ENCODE measurements at places on chromosomes 6 and 20. TPM values are rescaled to one million over a fixed set of nuclear protein-coding genes. Genes with fewer than 3 reads are reported as not detected.
A peak's percentile ranks its signal among the peaks of the same experiment; 100 is the strongest.

DNA sequence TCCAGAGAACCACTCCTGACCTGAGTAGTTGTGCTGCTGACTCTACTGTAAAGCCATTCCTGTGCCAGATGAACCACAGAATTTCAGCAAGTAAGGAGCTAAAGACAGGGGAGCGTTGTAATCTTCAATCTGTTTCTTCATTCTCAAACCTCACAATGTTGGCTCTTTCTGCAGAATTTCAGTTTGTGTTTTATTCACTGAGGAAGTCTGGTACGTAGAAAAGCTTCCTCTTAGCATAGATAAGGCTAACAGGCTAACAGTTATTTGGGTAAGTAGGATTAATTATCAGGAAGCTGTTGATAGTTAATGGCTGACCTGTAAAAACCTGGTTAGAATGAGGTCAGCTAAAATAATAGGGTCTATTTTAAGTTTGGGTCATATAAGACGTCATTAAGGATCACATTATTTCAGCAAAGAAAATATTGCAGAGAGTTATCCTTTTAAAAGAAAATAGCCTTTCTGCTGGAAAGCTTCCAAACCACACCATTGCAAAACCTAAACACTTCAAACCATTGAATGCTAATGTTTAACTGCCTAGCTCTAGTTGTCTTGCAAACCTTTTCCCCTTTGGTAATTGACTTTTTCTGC, 14.1 kb upstream of the TENT5A start:
- H3K27ac ChIP-seq: peak overlapping the region; percentile 36

GRCh38 chr6:164133095-164133494, 718.6 kb downstream of the QKI start:
- no peak overlapping the region for H3K27ac ChIP-seq
- DNase-seq: no peak
- no peaks in the 10 kb centered on the region for H3K36me3 ChIP-seq
- no peaks in the 10 kb centered on the region for H3K27me3 ChIP-seq
- H3K4me1 ChIP-seq: no peaks in the 10 kb centered on the region

DNA sequence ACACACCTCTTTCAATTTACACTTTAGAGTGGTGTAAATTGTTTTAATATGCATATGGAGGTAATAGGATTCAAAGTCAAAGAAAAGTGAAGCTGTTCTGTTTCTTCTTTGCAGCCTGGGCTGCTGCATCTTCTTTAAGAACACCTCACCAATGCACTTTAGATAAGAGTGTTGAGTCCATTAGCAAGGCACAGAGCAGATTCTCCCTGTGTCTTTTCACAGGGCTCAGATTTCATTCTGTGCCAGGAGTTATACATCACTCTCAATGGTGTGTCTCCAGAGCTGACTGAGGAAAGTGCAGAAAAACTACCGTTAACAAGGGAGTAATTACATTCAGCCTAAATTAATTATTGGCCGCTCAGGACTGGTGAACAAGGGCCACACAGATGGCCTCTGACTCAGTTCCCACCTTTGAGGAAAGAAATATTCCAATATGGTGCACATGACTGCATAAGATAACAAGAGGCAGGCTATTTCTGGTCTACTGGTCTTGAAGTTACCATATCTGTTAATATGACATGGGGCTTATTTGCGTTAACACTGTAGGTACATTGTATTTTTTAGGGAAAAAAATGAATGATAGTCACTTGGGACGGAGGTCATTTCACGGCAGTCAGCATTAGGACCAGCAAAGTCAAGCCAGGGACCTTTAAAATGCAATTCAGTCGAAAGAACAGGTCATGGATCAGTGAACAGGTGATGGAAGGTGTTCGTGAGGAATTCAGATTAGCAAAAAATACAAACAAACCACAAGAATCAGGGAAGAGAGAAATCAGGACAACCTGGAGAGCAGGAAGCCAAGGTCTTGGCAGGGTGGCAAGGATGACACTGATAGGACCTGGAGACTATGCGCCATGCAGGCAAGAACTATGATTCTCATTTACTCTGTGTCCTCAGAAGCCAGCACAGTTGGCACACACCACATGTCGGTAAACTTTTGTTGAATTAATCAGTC, 203.7 kb downstream of the TBX18 start:
- DNase-seq: no peak
- no peaks in the 10 kb centered on the region for H3K27me3 ChIP-seq
- H3K36me3 ChIP-seq: no peaks in the 10 kb centered on the region
- H3K27ac ChIP-seq: no peak overlapping the region
- no peak overlapping the region for H3K4me3 ChIP-seq

DNA sequence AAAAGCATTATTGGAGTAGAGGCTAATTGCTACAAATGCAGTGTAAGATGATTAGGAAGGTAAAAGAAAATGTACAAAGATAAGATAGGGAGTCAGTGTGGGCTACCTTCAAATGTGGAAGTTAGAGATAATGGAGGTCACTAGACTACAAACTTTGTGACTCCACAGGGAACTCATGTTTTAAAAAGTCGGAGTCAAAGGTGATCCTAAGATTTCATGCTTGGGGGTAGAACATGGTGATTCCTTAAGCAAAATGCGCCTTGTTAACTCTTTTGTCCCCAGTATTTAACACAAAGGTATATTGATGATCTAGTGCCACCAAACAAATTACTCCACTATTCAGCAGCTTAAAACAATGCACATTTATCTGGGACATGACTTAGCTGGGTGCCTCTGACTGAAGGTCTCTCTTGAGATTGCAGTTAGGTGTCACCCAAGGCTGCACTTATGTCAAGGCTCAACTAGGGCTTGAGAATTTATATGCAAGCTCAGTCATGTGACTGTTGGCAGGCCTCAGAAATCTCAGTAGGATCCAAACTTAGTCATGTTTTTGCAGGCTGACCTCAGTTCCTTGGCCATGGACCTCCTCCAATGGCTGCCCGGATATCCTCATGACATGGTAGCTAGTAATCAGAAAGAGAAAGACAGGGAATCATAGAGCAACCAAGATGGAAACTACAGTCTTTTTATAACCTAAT, 11.4 kb upstream of the SNX9 start:
- no peaks in the 10 kb centered on the region for H3K27me3 ChIP-seq
- DNase-seq: no peak
- no peaks in the 10 kb centered on the region for H3K4me1 ChIP-seq

DNA sequence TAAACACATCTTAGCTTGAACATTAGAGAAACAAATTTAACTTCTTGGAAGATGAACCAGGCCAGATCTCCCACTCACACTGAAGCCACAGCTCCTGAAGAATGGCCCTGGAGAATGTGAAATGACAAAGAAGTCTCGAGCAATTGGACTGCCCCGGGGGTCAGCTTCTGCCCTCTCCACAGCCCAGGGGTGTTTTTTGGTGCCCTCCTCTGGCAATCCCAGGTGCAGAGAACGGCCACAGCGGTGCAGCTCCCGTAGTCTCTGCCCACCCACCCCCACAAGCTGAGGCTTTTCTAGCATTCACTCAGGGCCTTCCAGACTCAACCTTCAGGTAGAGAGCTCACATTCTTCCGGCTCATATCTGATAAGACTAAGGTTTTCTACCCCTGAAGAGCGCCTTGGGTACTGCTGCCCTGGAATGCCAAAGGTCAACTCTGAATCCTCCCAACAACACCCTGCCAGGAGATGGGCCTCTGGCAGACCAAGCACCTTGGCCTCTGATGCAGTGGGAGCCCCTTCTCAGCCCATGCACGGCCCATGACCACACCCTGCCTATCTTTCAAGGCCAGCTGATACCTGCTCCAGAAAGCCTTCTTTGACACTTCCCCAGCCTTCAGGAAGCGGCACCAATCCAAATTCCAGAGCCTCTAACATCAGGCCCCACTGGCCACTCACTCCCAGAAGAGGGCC, 208.3 kb downstream of the SYNDIG1 start:
- H3K4me1 ChIP-seq: no peaks in the 10 kb centered on the region
- no peaks in the 10 kb centered on the region for H3K36me3 ChIP-seq
- H3K27ac ChIP-seq: no peak overlapping the region
- DNase-seq: no peak
- no peaks in the 10 kb centered on the region for H3K27me3 ChIP-seq
- no peak overlapping the region for H3K4me3 ChIP-seq

- no peaks in the 10 kb centered on the region for H3K36me3 ChIP-seq
- DNase-seq: no peak
- H3K27me3 ChIP-seq: no peaks in the 10 kb centered on the region
- H3K27ac ChIP-seq: no peak overlapping the region
These were observed 53.7 kb downstream of the JARID2 start for GRCh38 chr6:15299430-15300131.

- no peak overlapping the region for H3K27ac ChIP-seq
- H3K4me1 ChIP-seq: no peaks in the 10 kb centered on the region
- no peak for DNase-seq
- H3K36me3 ChIP-seq: no peaks in the 10 kb centered on the region
- H3K27me3 ChIP-seq: no peaks in the 10 kb centered on the region
These were observed 56.6 kb downstream of the PHF20 start for GRCh38 chr20:35828434-35828833.

- H3K27ac ChIP-seq: no peak overlapping the region
- H3K27me3 ChIP-seq: no peaks in the 10 kb centered on the region
- H3K36me3 ChIP-seq: no peaks in the 10 kb centered on the region
- no peaks in the 10 kb centered on the region for H3K4me1 ChIP-seq
- no peak for DNase-seq
These were observed 106.9 kb upstream of the SGK1 start for GRCh38 chr6:134424798-134425170.

DNA sequence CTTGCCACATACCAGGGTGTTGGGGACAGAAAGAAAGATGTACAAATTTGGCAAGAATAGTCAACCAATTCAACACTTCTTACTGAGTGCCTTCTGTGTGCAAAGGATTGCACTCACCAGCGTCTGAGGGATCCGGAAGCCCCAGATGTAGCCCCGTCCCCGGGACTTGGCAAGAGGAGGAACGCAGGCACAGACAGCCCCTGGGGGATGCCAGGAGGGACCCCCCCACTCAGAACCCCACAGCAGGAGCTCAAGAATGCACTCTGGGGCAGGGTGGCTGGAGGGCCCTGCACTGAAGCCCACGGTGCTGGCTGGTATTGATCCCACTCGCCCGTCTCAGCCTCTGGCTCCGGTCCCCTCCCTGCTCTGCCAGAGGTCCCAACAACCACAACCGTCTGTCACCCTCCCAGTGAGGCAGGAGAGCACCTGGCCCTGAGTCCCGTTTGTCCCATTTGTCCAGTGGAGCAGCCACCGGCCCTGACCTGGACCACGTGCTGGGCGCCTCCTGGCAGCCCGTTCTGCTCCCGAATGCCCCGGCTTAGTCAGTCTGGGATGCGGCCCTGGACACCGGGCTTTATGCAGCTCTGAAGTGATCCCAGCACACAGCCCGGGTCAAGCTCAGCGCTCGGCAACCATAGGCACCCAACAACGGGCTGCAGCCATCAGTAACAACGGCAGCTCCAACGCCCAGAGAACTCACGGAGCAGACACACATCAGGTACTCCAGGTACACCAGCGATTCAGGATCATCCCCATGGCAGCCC, 128.7 kb downstream of the DLL1 start:
- peaks cover 3% of the 10 kb centered on the region for H3K4me1 ChIP-seq
- no peak overlapping the region for H3K27ac ChIP-seq
- no peaks in the 10 kb centered on the region for H3K27me3 ChIP-seq
- H3K4me3 ChIP-seq: no peak overlapping the region
- DNase-seq: no peak

DNA sequence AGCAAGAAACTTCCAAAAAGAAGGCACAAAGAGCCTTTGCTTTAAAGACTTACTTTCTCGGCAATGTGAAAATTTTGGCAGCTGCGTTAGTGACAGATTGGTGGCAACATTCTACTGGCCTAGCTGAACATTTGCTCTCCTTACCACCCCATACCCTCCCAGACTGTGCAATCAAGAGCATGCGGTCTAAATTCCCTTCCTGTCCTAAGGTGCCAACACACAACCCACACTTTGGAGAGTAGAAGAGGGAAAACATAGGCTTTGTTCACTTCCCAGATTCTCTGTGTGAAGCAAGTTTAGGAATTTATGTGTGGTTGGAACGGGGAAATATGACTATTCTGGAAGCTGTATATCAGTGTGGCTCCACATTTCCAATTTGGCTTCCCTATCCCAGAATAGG, 29.8 kb upstream of the NEDD9 start:
- H3K27ac ChIP-seq: peak overlapping the region; percentile 90
- H3K4me1 ChIP-seq: peaks cover 4% of the 10 kb centered on the region
- H3K27me3 ChIP-seq: no peaks in the 10 kb centered on the region
- DNase-seq: no peak
- H3K36me3 ChIP-seq: no peaks in the 10 kb centered on the region

GRCh38 chr6:107604549-107604948, 114.6 kb downstream of the SOBP start:
- no peak for DNase-seq
- H3K4me3 ChIP-seq: no peak overlapping the region
- H3K4me1 ChIP-seq: no peaks in the 10 kb centered on the region
- no peak overlapping the region for H3K27ac ChIP-seq

Gene VGLL2
- not detected for total RNA-seq

- DNase-seq: no peak
- H3K4me3 ChIP-seq: no peak overlapping the region
- H3K4me1 ChIP-seq: no peaks in the 10 kb centered on the region
- no peaks in the 10 kb centered on the region for H3K27me3 ChIP-seq
These were observed 3.3 kb downstream of the CST11 start for GRCh38 chr20:23449421-23449820.

DNA sequence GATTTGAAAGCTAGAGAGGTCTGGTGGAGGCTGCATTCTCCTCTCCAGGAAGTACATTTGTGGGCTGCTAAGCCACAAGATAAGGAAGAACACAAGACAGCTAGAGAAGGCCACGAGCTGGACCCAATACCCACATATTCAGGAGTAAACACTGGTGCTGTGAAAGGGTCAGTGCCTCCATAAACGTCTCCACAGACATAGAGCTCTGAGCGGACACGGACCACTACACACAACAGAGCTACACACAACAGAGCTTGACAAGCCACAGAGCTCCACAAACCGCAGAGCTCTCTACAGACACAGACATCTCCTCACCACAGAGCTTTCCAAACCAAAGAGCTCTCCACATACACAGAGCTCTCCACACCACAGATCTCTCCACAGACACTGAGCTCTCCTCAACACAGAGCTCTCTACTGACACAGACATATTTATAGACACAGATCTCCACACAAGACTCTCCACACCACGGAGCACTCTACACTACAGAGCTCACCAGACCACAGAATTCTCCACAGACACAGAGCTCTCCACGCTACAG, 51.9 kb downstream of the ERMARD start:
- H3K27me3 ChIP-seq: no peaks in the 10 kb centered on the region
- H3K4me1 ChIP-seq: no peaks in the 10 kb centered on the region
- no peak overlapping the region for H3K27ac ChIP-seq
- H3K4me3 ChIP-seq: no peak overlapping the region
- no peaks in the 10 kb centered on the region for H3K36me3 ChIP-seq

DNA sequence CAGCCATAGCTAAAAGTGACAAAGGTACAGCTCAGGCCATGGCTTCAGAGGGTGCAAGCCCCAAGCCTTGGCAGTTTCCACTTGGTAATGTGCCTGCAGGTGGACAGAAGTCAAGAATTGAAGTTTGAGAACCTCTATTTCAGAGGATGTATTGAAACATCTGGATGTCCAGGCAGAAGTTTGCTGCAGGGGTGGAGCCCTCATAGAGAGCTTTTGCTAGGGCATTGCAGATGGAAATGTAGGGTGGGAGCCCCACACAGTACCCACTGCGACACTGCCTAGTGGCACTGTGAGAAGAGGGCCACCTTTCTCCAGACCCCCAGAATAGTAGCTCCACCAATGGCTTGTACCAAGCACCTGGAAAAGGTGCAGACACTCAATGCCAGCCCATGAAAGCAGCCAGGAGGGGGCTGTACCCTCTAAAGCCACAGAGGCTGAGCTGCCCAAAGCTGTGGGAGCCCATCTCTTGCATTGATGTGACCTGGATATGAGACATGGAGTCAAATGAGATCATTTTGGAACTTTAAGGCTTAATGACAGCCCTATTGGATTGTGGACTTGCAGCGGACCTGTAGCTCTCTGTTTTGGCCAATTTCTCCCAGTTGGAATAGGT, 1299.4 kb upstream of the MAP3K7 start:
- H3K27ac ChIP-seq: no peak overlapping the region
- no peak for DNase-seq
- H3K36me3 ChIP-seq: no peaks in the 10 kb centered on the region
- H3K4me3 ChIP-seq: no peak overlapping the region
- H3K27me3 ChIP-seq: no peaks in the 10 kb centered on the region

Data from aorta (tissue), 5 donors.